Hematopoietic multipotent progenitor cell treated with erythropoietin and hydrocortisone succinate and interleukin-3 and kit ligand, for 8 days (in vitro differentiated cells): ENCODE measurements at places on chromosomes 6 and 20.

DNA sequence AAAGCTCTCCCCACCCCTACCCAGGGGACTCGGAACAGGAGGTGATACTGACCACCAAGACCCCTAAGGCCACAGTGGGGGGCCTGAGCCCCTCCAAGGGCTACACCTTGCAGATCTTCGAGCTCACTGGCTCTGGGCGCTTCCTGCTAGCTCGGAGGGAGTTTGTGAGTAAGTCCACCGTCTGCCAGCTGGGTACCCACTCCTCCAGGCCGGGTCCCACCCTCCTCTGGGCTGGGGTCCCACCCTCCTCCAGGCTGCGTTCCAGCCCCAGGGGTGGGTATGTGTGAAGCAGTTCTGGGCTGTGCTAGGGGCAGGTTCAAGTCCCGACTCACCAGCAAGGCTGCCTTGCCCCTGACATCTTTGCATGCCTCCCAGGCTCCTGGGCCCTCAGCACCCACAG, 12.4 kb downstream of the COL20A1 start:
- DNase-seq, result no peak

- peak; percentile 75 for DNase-seq
Observed at GRCh38 chr6:31441365-31442267, 38.2 kb downstream of the MICA start.

DNA sequence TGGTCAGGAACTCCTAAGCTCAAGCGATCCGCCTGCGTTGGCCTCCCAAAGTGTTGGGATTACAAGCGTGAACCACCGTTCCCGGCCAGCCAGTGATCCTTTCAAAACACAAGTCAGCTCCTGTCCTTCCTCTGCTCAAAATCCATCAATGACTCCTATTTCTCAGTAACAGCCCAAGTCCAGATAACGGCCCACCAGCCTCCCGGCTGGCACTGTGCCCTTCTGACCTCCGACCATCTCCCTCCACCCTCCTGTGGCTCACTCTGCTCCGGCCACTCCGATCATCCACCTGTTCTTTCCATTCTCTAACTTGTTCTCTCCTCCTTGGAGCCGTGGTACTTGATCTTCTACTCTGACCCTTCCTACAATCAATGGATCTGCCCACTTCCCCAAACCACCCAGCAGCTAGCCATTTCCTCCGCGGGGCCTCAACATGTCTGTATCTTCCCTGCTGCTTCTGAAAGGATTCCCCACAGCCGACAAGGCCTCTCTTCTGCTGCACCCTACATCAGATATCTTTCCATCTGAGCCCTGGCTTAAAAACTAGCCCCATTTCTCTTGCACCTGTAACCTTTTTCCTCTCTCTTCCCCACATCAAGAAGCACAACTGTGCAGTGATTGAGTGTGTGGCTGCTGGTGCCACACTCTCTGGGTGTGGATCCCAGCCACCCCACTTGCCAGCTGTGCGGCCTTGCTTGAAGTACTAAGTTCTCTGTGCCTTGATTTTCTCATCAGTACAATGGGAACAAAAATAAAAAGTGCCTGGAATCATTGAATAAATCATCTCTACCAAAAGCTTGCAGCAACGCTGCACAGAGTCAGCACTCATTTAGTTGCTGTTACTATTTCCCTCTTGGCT, 6.1 kb upstream of the ZMYND8 start:
- peak; percentile 74 for DNase-seq

- peak; percentile 17 for DNase-seq
Observed at GRCh38 chr20:50346374-50347283, 156.0 kb downstream of the CEBPB start.

DNA sequence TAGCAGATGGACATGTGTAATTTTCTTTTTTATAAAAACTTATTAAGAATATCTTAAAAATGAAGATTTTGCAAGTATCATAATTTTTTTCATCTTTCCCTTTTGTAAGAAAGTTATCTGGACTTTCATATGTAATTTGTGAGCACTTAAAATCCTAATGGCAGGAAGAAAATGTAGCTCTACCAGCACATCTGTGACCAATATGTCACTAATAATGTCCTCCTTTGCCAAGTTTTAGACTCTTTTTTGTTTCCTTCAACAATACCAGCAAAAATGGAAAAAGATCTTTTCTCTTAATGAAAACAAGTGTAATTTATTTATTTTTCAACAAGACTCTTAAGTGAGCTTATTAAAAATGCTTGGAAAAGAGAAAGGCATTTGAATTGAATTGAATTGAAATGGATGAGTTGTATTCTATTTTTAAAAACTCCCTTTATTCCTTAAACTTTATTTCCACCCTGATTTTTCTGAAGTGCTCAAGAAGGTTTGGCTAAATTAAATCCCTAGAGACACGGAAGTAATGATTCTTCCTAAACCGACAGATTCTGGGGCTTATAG, 110.7 kb downstream of the KIF6 start:
- DNase-seq, result no peak

DNA sequence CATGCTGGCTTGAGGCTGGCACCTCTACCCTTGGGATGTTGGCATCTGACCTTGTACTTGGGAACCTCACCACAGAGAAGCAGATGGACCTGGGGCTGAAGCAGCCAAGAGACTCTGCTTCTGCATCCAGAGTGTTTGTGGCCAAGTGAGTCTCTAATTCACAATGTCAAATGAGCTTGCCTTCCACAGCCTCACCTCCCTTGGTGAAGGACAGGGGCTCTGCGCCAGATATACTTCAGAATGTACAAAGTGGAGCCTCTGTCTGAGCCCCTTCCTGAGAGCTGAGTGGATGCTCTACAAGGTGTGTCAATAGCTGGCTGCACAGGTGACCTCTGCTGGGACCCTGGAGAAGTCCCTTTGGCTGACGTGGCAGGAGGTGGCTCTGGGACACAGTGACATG, 508.9 kb downstream of the CDH26 start:
- no peak for DNase-seq

GRCh38 chr6:71125216-71125615, 163.4 kb upstream of the OGFRL1 start:
- DNase-seq, result no peak

DNA sequence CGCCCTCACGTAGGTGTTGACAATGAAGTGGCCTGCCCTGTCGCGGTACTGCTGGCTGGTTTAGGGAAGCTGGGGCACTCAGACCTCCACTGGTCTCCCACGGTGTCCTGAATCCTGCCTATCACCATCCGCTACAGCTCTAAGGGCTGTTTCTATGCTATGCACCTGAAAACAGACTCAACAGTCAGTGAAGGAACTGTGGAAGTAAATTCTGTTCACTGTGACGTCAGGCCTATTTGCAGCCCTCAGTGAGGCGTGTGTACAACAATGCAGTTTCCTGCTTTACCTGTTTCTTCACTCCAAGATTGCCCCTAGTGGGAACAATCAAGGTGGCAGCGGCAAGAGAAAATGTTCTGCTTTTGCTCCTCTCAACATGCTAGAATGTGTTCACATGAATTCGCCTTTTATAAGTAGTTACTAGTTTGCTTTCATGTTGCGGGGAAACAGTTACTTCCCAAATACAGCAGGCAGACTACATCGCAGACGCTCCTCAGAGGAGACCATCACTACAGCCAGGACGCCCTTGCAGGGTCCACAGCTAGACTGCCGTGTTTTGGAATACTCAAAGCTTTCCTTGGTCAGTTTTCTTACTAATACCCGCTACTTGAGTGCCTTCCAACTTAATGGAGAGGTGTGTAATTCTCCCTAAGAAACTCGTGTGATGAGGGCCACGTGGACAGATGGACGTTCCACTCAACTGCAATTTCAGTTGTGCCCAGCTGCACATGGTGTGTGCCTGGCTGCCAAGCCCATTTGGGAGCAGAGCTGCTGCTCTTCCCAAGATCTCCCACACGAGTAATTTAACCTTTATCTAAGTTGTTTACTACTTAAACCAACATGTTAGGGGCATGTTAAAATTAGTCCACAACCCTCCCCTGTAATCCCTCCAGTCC, 25.4 kb downstream of the DIDO1 start:
- DNase-seq, result no peak

- no peak for DNase-seq
Observed at GRCh38 chr6:127912914-127913313, 12.1 kb upstream of the THEMIS start.

GRCh38 chr6:152423216-152424103, 213.7 kb downstream of the SYNE1 start:
- no peak for DNase-seq

- no peak for DNase-seq
Observed at GRCh38 chr6:89302195-89302770, 12.8 kb downstream of the GABRR2 start.

DNA sequence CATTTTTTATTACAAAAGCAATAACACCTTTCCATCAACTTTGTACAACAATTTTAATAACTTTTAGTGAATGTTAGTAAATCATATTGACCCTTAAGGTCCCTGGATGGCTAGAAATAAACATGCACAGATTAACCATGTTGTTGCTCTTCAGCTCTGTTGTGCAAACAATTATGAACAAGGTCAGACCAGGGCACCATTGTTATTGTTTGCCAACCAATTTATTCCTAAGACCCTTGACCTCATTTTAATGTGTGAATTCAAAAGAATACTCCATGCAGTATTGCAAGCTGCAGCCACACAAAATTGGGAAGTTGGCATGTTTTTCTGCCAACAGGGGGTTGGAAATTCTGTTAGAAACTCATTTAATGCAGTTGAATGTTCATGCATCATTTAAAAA, 426.6 kb upstream of the MAP3K7 start:
- DNase-seq, result no peak

DNA sequence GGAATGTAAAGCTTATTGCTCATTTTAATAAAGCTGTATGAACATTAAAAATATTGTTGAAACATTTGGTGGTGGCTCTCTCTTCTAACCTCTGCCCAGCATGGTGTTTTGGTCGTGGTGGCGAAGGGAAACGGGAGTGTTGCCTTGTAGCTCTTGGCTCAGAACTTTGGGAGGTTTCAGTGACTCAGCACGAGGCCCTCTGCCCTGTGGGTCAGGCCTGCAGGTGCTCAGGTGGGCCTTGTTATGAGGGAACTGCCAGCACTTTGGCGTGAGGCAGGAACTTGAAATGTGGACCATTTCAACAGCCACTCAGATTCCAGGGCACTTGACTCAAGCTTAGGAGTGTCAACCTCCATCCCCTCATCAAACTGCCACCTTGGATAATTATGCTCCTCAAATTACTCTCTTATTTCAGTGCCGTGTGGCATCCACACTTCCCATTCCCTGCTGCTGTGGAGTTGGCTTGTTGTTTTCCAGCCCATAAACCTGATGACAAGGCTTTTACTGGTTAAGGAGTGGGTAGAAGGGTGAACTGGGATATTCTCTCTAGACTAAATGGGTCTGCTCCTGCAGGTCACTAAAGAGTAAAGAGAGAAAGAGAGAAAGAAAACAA, 36.3 kb downstream of the PRDM1 start:
- no peak for DNase-seq
